Hematopoietic multipotent progenitor cell treated with erythropoietin and hydrocortisone succinate and interleukin-3 and kit ligand, for 15 days (in vitro differentiated cells): ENCODE measurements at places on chromosomes 12 and 14.

GRCh38 chr14:51369814-51370213 is 129.8 kb downstream of the TMX1 start:
- no peak for DNase-seq

DNA sequence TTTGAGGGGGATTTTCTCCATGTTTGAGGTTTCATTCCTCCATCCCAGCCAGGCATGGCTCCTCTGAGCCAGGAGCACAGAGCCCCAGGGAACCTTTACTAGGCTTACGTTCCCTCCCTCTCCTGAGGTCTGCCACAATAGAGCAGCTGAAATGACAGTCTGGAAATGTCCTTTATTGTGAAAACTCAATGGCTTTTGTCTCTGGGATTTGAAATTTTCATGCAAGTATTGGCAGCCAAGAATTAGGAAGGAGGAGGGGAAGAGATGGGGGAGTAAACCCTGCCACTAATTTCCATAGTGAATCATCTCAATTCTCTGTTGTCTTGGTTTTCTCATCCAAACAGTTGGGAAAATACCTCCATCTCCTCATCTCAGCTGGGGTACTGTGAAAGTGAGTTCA is 2.6 kb upstream of the PLEKHG3 start:
- no peak for DNase-seq

- no peak for DNase-seq
These were observed 31.9 kb downstream of the CCDC91 start for GRCh38 chr12:28222081-28222700.

DNA sequence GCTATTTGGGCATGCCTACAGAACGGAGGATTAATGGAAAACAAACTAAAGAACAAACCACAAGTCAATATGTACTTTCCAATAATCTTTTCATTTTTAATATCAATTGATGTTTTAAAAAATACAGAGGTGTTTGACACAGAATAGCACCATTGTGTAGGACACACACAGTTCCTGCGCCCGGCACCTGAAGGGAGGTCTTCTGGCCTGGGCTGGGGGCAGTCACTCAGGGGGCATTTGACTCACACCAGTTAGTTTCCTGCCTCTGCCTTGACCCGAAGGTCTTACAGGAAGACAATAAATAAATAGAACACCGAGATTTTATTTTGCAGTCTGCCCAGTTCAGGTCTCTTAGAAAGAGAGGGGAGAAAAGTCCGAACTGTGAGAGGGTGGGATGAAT is 9.5 kb downstream of the TMEM106C start:
- no peak for DNase-seq

GRCh38 chr12:71071536-71072097 is 86.2 kb downstream of the TSPAN8 start:
- no peak for DNase-seq

GRCh38 chr14:81797315-81797714 is 263.7 kb upstream of the SEL1L start:
- no peak for DNase-seq

GRCh38 chr14:101351146-101351545 is 210.1 kb upstream of the DIO3 start:
- DNase-seq, result no peak

DNA sequence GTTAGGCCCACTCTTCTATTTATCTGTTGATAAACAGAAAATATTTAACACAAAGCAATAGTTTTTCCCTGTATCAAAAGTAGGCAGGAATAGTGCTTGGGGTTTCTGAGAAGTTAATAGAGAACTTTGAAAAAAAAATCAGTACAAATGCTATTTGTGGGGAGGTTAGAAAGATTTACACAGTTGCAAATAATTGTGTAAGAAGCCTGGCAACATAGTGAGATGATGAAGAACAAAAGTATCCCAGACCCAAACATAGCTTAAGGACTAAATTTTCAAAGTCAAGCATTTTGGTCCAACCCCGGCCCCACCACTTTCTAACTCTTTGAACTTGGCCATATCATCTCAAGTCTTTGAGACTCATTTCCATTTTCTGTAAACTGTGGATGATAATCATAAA is 687.5 kb upstream of the TMEM132C start:
- DNase-seq, result no peak

GRCh38 chr12:104569346-104570173 is 112.8 kb downstream of the CHST11 start:
- peak; percentile 15 for DNase-seq

DNA sequence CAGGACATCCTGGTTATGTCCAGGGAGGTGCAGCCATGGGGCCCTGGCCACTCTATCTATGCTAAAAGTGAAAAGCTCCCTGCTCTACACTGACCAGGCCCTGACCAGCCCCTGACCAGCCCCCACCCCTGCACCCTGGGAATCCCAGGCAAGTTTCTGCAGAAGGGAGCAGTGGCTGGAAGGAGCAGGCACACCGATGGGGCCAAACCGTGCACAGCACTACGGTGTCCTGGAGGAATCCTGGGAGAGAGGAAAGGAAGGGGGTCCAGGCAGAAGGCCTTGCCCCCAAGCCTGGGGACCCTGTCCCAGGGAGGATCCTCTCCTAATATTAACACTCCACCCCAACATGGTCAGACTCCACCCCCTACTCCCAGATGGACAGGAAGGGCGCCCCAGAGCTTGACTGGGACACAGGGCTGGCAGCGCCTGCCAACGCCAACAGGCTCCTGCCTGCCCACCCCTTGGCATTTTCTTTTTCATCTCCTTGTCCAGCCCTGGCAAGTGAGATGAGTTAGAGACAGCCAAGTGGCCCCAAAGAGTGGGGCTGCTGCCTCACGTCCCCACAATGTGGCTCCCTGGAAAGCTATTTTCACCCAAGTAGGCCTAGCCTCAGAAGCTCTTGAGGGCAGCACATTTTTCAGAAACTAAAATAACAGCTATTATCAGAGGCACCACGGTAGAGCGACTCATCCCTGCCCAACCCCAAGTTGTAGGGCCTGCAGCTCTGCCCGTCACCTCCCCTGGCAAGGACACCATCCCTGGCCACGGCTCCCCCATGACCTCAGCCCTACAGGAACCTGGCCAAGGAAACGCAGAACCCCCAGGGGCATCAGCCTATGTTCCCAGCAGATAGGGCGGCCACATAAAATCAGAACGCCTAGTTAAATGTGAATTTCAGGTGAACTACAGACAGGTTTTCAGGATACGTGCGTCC is 82.6 kb downstream of the SCARB1 start:
- DNase-seq, result no peak

- DNase-seq, result no peak
These were observed 1.8 kb downstream of the FLRT2 start for GRCh38 chr14:85531587-85532373.

DNA sequence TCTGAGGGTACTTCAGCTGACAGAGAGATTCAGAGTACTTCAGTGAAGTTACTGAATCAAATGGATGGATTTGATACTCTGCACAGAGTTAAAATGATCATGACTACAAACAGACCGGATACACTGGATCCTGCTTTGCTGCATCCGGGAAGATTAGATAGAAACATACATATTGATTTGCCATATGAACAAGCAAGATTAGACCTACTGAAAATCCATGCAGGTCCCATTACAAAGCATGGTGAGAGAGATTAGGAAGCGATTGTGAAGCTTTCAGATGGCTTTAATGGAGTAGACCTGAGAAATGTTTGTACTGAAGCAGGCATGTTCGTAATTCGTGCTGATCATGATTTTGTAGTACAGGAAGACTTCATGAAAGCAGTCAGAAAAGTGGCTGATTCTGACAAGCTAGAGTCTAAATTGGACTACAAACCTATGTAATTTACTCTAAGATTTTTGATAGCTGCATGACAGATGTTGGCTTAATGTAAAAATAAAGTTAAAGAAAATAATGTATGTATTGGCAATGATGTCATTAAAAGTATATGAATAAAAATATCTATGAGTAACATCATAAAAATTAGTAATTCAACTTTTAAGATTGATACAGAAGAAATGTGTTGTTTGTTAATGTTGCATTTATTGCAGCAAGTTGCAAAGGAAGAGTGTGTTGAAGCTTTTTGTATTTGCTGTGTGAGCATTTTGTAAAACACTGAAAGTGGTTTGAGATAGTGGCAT is 136.1 kb upstream of the RAP1B start:
- no peak for DNase-seq

GRCh38 chr12:30942486-30942885 is 15.9 kb downstream of the TSPAN11 start:
- DNase-seq, result no peak

GRCh38 chr12:3247629-3248161 is 170.5 kb downstream of the TSPAN9 start:
- DNase-seq, result no peak

DNA sequence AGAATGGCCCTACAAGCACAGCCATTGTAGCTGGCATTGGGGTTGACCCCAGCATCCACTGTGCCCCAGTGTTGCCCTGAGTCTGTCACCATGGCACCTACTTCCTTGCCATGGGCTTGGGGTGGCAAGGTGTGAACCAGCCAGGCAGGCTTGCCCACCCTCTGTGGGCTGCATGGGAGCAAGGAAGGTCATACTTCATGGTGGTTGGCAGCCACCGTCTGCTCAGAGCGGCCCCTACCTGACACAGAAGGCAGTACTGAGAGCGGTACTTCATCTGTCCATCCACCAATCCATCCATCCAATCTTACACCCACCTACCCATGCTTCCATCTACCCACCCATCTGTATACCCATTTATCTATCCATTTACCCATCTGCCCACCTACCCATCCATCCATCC is 160.1 kb downstream of the KIF26A start:
- no peak for DNase-seq

DNA sequence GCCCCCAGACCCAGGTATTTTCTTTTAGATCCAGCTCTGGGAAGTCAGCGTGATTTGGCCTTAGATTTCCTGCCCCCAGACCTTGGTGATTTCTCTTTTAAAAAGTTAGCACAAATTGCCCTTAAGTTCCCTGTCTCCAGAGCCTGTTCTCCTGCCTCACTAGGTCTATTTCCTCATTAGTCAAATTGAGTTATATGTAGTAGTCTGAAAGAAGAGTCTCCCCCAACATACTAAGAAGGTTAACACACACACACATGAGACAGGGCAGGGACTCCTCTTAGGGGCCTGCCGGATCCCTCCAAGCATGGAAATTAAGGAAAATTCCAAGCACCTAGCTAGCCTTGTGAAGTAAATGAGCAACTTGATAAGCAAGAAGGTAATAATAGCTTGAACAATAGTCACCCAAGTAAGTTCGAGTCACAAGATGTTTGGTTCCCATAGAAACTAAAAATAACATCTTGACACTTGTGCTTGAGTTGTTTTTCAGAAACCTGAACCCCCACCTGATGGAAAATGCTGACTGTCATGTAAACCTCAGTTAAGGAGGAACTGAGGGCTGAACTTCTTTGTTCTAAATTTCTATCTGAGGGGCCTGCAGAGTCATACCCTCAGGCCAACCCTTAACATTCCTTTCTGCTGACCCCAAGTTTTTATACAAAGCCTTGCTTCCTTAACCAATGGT is 51.6 kb downstream of the CAND1 start:
- DNase-seq, result no peak

DNA sequence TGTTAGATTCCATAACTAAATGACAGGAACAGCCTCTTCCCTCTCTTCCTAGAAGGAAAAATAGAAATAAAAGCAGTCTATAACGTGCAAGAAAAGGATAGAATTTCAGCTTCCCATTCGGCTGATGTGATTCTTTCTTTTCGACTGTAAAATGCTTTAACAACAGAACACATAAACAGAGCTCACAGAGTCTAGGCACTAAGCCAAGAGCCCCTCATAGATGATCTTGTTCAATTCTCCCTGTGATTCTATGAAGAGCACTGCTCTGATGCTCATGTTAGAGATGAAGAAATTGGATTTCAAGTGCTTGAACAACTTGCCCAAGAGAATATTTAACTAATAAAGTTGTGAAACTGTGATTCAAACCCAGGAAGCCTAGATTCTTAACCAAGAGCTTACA is 232.7 kb downstream of the RPAP3 start:
- no peak for DNase-seq

- DNase-seq, result no peak
These were observed 177.9 kb downstream of the TSPAN9 start for GRCh38 chr12:3255057-3255456.

- no peak for DNase-seq
These were observed 754 bp downstream of the ZNF605 start for GRCh38 chr12:132955094-132956010.

DNA sequence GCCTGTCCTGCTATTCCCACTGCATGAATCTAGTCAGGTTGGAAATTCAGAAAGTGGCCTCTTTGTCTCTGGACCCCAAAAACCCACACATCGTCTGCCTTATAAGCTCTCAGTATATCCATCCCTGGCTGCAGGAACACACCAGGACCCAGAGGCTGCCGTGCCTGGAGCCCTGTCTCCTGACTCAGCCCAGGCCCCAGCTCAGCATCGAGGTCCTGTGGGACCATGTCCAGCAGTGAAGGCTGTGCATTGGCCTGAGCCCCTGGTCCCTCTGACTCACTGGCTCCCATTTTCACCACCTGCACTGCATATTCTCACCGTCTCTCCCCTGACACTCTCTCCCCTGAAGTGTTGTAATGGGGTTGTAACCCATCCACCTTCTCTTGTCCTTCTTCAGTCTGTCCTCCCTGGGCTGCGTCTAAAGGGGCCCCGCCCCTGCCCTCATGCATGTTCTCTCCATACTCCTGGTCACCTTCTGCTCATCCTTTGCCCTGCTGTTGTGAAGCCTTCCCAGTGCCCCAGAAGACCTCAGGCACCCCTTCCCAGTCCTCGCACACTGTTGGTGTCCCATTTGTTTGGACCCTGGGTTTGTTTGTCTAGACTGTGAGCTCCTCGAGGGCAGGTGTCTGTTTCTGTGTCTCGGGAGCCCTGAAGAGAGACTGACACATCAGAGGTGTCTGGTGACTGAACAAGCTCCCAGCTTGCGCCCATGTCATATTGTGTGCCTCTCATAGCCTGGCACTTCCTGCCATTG is 43.8 kb downstream of the EVL start:
- DNase-seq, result no peak

DNA sequence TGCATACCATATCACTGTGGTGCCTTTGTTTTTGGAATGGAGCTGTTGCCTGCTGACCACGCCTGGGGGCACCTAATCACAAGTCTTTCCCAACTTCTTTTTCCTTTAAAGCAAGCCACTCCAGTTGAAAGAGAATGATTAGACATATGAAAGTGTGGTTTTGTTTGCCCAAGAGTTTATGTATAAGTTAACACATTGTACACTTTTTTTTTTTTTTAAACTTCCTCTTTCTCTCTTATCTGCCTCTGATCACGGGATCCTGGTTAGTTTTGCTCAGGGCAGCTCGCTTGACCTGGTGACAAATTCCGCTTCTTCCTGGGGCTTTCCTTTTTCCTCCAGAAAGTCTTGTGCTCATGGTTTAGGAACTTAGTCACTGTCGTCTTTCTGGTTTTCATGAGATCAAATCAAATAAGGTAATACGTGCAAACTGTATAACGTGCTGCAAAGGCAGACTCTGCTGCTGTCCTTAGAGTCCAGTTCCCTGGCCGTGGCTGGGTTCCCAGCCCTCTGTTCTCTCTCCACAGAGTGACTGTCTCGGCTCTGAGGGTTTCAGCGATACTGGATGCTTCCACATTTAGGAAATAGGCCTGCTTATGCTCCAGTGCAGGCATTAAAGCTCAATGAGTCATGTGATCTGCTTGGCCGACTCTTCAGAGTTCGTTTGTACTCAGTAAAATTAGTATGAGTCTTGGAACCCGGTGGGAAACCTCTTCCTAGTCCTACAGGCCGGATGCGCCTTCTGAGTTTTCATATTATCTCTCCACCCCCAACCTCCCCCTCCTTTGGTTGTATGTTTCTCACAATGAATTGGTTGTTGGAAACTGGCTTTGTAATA is 15.2 kb downstream of the RASSF3 start:
- DNase-seq, result no peak

- no peak for DNase-seq
These were observed 457.7 kb upstream of the SYT1 start for GRCh38 chr12:78406828-78407227.

GRCh38 chr12:56188131-56188777 is 1.0 kb downstream of the SMARCC2 start:
- DNase-seq, result no peak

- peak; percentile 2 for DNase-seq
These were observed 78.0 kb downstream of the NOC4L start for GRCh38 chr12:132222096-132222807.
